ENCODE measurements at places on chromosomes 12 and 14.
A peak's percentile ranks its signal among the peaks of the same experiment; 100 is the strongest.

DNA sequence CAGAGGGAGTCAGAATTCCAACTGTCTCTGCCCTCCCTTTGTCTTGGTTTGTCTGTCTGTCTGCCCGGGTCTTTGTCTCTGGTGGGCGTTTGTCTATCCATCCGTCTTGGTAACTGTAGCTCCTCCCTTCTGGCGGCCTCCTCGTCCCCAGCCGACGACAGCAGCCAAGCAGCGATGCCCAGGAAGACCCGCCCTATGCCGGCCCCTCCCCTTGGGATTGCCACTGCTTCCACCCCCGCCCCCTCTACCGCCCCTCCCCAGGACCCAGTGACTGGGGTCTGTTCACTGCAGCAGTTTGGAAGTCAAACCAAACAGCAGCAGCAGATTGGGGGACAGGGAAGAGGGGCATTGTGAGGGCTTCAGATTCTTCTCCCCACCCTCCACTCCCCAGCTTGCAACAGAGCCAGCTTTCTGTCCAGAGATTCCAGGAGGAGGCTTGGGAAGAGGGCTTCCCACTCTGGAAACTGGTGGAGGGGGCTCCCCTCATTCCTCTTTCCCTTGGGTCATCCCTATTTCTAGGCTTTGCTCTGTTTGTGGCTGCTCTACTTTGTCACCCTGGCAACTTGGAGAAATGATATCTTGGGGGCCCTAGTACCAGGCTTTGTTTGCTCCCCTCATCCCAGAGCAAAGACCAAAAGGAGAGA lies 2.4 kb upstream of the RARG start:
- DNase-seq: no peak

DNA sequence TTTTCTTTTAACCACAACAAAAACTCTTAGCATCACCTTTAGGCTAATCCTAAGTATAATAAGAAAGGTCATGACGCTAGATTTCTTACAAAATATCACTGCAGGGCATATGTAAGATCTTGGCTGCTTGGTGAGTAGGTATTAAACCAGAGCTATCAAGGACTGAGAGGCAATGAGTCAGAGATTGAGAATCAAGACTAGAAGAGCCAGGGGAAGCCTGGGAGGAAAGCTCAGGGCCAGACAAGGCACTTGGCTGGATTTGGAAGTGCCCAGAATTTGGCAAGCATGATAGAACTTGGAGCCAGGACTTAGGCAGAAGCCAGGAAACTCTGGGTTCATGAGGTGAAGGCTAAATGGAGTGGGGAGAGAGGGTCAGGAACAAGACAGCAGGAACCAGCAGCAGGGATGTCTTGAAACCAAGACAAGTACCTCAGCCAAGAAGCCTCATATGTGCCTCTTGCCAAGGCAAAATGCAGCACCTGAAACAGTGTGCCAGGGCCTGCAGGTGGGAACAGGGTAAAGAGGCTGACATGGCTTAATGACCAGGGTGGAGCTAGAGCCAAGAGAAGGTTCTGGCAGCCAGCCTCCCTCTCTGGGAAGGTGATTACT lies 49.9 kb downstream of the PTHLH start:
- no peak for DNase-seq

- DNase-seq: no peak
Observed at GRCh38 chr14:44701563-44702263, 194.6 kb upstream of the FSCB start.

GRCh38 chr12:124884587-124885438 lies 21.1 kb upstream of the SCARB1 start:
- DNase-seq: no peak

DNA sequence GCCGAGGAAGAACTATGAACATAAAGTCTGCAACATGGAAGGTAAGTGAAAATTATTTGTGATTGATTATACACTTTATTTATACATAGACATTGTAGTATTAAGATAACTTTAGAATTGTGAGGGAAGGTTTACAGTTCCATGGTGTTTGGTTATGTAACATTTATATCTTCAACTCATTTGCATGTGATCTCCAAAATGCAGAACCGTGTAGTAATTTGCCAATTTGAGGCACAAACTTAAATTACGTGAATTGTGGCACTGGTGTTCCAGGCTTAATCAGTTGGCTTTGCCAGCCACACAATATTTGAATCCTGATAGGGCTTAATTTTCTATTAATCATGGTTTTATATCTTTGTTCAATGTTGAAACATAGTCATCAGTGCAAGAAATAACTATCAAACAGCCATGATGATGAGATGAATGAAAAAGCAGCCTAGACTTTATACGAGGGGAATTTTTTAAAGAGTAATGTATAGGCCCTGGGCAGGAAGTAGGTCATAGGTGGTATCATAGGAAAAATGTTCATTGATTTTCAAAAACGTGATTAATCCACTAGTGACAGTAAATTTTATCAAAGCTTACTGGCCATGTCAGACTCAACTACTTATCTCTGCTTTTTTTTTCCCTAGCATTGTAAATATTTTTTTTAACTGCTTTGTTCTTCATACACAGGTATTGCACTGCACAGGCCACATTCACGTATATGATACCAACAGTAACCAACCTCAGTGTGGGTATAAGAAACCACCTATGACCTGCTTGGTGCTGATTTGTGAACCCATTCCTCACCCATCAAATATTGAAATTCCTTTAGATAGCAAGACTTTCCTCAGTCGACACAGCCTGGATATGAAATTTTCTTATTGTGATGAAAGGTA lies 31.7 kb downstream of the HIF1A start:
- DNase-seq: no peak

- DNase-seq: no peak
Observed at GRCh38 chr14:81454572-81455218, 54.6 kb upstream of the STON2 start.

DNA sequence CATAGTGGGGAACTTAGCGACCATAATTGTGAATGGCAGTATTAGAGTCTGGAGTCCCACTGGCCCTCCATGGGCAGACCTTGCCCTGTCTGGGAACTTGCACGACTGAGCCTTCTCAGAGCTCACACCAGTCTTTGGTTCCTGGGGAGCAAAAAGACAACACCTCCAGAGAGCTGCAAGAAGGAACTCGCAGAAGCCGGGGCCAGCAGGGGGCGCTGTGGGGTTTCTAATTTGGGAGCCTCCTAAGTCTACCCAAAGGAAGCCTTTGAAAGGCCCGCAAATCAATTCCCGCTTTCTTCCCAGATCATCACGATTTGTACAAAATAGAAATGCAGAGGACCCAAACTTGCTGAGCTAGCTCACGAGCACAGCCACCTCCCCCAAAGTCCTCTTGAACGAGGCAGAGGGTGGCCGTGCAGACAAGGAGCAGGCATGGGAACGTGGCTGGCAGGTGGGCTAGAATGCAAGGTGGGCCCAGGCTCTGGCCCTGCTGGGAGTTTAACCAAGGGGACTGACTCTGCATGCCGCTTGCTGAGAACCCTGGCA lies 46.3 kb upstream of the FBXO21 start:
- DNase-seq: peak; percentile 50

DNA sequence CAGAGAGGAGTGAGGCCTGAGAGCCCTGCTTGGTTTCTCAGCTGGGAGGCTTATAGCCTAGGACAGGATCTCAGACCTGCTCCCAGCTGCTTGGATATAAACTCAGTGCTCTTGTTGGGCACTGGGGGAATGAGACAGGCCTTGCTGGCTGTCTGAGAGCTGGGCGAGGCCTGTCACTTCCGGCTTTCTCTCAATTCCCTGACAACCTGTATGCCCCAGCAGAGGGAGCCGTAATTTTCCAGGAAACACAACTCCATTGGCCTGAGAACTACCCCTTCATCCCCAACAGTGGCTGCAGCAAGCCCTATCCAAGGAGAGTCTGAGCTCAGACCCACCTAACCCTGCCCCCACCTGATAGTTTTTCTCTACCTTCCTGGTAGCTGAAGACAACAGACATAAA lies 258.3 kb upstream of the STXBP6 start:
- no peak for DNase-seq

DNA sequence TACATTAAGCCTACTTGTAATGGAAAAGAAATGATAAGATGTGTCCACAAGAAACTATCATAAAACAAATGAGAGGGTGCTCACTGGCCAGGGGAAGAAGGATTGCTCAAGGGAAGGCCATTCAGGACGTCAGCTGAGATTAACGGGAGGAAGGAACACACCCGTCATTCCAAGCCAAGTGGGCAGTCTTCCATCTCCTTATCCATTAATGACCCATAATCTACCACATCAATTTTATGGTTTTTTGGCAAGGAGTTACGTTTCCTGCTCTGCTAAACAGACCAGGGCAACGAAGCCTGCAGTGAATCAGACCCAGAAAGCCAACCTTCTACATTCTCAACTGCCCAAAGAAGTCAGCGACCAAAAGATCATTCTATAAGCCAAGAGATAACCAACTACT lies 25.1 kb downstream of the PRKAB1 start:
- no peak for DNase-seq

DNA sequence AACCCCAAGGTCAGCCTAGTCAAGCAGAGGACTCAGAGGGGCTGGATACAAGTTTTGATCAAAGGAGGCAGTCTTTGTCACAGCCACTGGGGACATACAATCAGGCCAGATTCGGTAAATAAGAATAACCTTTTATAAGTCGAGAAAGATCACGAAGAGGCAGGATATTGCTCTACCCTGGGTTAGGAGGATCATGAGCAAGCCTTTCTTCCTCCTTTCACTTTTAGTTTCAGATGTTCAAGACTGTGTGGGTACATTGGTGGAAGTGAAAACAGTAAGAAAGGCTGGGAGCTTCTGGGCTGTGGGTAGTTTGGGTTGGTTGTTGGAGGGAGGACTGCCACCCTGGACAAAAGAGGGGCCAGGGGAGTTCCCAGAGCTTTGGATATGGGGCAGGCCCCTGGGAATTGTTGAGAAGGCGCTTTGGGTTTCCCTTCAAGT lies 127.7 kb downstream of the SNAPC1 start:
- no peak for DNase-seq

DNA sequence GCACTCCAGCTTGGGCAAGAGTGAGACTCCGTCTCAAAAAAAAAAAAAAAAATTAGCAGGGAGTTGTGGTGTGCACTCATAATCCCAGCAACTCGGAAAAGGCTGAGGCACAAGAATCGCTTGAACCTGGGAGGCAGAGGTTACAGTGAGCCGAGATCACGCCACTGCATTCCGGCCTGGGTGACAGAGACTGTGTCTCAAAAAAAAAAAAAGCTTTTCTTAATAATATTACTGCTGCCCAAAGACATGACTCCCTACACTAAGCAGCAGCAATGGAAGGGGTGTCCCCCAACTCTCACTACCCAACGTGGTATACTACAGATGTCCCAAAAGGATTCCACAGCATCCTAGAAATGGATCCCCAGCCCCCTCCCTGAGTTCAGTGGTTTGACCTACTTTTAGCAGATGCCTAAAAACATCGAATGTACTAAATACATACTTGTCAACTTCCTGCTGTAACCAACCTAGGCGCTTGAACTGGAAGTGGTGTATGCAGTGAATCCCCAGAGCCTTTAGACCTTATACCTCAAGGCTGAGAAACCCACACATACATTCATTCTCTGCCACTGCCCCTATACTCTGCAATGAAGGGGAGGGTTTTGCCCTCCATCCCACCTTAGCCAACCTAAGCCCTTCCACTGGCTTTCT lies 8.5 kb upstream of the FKBP11 start:
- DNase-seq: no peak

- no peak for DNase-seq
Observed at GRCh38 chr14:79614448-79614847, 596.9 kb downstream of the DIO2 start.

DNA sequence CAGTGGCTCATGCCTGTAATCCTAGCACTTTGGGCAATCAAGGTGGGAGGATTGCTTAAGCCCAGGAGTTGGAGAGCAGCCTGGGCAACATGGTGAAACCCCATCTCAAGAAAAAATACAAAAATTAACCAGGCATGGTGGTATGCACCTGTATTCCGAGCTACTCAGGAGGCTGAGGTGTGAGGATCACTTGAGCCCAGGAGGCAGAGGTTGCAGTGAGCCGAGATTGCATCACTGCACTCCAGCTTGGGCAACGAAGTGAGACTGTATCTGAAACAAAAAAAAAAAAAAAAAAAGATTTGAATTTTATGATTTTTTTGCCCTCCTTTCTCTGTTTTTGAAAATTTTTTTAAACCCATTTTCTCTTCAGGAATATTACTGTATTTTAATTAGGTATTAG lies 17.7 kb downstream of the C12orf75 start:
- DNase-seq: no peak

DNA sequence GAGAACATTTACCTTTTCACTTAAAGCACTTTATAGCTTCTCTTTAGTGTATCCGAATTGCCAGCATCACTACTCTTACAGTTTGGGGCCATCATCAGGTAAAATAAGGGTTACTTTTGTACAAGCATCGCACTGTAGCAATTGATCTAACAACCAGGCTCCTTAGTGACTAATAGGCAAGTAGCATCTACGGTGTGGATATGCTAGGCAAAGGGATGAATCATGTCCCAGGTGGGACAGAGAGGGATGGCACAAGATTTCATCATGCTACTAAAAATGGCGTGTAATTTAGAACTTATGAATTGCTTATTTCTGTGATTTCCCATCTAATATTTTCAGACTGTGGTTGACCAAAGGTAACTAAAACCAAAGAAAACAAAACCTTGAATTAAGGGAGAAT lies 582.3 kb downstream of the KCNH5 start:
- DNase-seq: no peak

- DNase-seq: no peak
Observed at GRCh38 chr12:6866920-6867412, 365 bp upstream of the TPI1 start.

DNA sequence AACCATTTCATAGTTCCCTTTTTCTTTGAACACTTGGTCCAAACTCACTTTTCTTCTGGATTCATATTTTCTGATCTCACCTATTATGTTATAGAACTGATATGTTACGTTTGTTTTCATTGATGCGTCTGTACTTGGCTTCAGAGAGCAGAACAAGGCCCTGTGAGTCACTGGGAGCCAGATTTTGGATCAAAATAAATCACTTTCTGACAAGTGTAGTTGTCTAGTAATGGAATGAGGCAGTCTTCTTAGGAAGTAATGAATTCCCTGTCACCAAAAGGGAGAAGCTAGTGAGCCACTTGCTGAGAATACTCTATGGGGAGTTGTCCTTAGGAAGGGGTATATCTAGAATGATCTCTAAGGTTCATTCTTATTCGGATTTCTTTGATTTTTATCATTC lies 10.2 kb downstream of the BICD1 start:
- no peak for DNase-seq

- DNase-seq: no peak
Observed at GRCh38 chr14:77099425-77100167, 1.5 kb downstream of the CIPC start.
